ENCODE measurements at places on chromosomes 12 and 14.

DNA sequence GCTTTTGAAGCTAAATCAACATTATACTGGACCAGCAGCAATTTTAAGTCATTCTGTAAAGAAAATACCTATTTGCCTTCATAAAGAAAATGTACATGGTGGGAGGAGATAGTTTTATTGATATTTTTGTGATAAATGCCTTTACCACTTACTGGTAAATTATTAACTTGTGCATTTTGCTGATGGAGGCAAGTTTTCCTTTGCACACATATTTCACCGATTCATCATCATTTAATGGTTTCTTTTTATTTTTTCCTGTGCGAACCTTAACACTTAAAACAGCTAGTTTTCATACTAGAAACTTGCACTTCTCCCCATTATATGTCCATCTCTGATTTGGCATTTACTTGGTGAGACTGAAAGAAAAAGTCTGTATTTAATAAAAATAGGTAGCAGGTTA is 239.3 kb downstream of the TRHDE start:
- no peak for DNase-seq

DNA sequence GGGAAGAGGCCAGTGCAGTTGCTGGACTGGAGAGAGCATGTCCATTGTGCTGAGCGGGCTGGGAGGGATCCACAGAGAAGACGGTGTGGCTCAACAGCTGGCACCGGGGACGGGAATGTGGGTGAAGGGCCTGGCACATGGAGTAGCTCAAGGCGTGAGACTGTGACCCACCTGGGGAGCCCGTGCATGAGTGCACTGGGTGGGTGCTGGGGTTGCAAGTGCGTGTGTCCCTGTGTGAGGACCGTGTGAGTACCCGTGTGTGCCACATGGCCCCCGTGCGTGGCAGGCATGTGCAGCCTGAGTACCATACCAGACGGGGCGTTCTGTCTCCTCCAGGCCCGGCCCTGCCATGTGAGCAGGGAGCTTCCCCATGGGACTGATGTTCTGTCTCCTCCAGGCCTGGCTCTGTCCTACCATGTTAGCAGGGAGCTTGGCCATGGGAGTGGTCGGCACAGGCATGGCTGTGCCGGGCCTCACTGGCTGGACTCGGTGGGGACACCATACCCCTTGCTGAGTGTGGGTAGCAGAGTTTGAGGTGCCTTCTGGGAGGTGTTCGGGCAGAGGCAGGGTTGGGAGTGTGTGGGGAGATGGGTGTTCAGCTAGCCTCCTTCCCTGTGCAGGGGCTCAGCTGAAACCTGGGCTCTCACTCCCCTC is 234.4 kb downstream of the TMEM121 start:
- DNase-seq, result no peak

GRCh38 chr12:14884458-14884878 is 1.2 kb downstream of the MGP start:
- DNase-seq, result peak; percentile 72

DNA sequence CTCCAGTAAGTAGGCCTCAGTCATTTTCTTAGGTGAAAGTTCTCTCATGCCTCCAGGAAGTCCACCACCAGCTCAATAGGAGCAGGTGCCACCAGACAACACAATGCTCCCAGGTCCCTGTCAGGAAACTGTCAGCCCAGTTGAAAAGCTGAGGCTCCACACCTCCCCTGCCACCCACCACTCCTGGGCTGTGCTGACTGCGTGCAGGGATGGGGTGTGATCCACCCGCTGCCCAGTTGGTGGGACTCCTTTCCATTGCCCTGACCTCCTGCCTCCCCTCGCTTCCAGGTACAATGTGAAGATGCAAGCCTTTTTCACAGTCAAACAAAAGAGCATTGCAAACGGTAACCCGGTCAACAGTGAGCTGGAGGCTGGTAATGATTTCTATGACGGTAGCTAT is 64.8 kb upstream of the RIN3 start:
- DNase-seq, result no peak

DNA sequence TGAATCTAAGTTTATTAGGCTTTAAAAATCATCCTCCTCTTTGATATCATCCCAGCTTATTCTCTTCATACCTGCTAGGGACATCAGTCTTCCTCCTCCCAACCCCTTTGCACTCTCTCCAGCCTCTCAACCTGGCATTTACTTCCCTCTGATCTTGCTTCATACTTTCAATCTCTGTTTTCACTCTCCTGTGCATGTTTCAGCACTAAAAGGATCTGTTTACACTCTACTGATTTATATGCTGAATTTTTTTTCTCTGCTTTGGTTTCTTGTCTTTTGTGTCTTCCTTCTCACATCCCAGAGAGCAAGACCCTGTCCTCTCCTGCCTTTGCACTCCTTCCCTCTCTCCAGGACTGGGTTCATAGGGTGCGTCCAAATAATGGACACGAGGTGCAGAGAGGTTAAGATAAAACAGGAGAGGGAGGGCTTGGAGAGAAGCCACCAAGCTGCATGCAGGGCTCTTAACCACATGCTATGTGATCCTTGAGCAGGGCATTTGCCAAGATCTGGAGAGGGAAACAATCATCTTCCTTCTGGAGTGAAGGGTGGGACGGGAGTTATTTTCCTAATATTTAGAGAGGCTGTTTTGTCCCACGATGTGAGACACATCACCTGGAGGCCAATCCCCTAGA is 3.0 kb upstream of the CISTR start:
- no peak for DNase-seq

GRCh38 chr12:913919-914698 is 35.4 kb downstream of the RAD52 start:
- DNase-seq, result no peak

- no peak for DNase-seq
Measured at GRCh38 chr12:92096346-92097136, 49.1 kb downstream of the BTG1 start.

DNA sequence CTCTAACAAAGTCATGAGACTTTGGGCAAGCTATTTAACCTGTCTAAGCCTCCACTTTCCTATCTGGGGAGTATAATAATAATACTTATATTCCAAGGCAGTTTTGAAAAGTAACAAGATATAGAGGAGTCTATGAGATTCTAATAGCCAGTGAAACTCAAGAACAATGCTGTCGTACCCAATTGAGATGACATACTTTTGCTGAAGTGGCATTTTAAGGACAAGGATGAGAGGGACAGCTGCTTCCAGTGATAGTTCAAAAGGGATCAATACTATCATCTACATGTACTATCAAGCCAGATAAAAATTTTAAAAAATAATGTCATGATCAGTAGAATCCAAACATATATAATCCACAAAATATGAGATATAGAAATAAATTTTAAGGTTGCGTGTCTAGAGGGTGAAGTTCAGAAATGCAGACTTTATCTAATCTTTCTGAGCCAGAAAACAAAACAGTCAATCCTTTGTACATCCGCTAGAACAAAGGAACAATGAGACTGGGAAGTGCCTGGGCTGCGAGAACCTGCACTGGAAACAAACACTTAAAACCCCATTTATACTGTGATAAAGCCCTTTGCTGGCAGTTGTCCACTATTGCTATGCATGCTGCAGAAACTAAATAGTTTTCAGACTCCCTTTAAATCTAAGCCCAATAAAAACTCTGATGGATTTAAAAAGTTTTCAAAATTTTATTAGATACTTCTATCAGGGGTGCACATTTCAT is 38.6 kb downstream of the PTPRB start:
- no peak for DNase-seq

GRCh38 chr12:109961612-109962011 is 34.6 kb downstream of the GIT2 start:
- DNase-seq, result no peak

DNA sequence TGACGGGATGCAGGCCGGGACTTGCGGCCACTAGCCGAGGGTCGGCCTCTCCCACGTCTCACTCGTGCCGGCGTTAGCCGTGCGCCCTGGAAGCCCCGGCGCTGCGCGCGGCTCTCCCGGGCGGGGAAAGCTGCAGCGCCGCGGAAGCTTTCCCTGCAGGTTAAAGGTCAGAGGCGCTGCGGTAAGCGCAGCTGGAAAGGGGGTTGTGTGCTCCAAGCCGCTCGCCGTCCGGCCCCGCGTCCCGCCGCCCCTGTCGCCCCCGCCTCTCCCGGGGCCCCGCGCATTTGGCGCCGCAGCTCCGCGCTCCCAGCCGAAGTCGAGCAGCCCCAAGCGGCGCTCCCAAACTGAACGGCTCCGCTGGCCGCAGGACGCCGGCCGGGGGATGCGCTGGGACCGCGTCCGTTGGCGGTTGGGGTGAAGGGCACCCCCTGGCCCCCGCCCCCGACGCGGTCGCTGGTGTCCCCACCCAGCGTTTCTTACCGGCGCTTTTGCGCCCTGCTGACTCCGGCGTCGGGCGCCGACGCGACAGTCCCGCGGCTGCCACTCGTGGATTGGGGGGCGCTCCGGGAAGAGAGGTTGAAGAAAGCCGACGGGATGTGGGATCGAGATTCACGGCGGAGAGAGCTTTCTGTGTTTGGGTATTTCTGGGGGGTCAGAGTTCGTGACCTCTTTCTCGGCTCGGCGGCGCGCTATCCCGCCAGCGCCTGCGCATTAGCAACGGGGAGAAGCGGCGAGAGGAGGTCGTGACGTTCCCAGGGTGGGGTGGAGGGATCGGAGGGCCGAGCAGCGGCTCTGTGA is at the start of gene NR2C1:
Gene NR2C1, minus strand, starts transcription at position 719 of the 798 bp plus-strand sequence. CDS start 6,234 bp downstream, outside the sequence.
- DNase-seq, result peak; percentile 77

DNA sequence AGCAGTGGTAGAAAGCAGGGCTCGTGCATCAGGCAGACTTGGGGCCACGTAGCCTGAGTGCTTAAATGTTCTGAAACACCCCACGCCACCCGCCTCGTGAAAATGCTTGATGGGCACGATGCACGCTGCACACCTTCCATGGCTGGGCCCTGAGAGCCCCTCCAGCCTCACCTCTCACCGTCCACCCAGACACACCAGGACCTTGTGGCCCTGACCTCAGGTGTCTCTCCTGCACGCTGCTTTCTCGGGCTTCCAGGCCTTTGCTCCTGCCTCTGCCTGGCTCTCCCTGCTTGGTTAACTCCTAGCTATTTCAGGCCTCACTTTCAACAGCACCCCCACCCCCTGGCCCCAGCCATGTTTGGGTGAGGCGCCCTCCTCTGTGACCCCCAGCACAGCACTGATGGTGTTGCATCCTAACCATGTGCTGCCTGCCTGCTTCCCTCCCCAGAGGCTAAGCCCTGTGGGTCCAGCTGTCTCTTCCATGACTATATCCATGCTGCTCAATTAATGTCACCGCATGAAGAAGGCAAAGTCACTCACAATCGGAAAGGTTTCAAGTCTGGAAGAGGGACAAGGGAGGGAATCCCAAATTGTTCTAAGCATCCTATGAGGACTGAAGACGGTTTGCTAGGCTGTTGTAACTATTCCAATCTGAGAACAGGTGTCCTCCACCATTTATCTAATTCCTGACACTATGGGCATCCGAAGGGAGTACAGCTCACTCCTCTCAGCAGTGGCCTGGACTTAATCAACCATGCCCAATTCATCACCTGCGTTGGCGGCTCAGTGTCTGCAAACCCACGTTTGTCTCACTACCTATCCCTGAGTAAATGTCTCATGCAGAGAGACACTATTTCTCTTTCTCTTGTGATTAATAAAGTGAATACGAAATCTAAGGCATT is 82.2 kb downstream of the CCDC88C start:
- DNase-seq, result no peak

DNA sequence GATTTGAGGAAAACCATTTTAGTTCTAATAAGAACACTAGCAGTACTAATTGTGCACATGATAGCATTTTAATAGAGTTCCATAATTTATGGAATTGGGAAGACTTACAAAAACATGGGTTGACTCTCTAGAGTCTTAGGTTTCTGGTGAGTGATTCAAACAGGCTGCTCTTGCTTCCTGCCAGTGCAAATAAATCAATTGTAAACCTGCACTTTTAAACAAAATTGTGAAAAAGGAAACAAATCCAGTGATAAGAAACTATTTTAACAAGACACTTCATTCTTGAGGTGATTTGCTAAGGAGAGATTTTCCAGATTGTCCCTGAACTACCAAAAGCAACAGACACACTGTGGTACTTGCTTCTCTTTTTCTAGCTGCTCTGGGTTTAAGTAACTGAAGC is 112.2 kb downstream of the CACNA1C start:
- DNase-seq, result no peak

DNA sequence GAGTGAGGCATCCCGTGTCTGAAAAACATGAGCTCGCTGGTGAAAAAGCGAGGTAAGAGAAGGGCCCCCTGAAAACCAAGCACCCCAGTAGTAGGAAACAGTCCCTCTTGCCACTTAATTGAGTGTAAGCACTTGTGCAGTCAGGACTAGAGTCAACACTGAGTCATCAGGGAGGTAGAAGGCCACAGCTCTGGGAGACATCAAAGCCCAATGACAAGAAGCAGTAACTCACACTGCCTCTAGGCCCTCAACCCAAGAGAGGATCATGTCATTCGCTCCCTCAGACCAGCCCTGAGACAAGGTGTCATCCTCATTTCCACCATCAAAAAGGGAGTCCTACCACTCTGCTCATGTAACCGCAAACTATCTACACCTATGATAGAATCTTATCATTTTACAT is 17.8 kb downstream of the POMT2 start:
- no peak for DNase-seq

- no peak for DNase-seq
Measured at GRCh38 chr14:67387195-67387594, 24.8 kb downstream of the PLEK2 start.

DNA sequence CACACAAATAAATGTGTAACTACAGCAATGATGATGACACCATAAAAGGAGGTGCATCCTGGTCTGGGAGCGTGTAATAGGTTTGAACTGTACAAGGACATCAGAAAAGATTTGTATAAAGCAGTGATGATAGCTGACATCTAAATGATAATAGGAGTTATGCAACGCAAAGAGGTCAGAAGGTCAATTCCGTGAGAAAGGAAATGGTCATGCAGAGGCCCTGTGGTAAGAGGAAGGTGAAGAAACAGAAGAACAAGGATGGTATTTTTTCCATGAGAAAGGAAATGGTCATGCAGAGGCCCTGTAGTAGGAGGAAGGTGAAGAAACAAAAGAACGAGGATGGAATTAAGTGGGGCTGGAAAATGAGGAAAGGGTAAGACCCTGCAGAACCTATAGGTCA is 106.7 kb upstream of the TMPO start:
- DNase-seq, result no peak

GRCh38 chr12:2528001-2528400 is 266.8 kb upstream of the FKBP4 start:
- no peak for DNase-seq

- no peak for DNase-seq
Measured at GRCh38 chr12:100186071-100186470, 14.5 kb upstream of the ACTR6 start.

GRCh38 chr12:9760699-9761418 is at the start of gene CD69:
CD69 (minus strand) TSS chr12:9760901; CDS start chr12:9760820, 81 bp downstream.
- peak; percentile 61 for DNase-seq

GRCh38 chr12:72267974-72268373 is 4.2 kb upstream of the TRHDE start:
- no peak for DNase-seq

Data from stimulated activated CD8-positive, alpha-beta memory T cell treated with anti-CD3 and anti-CD28 coated beads, Interleukin-15, amount 100 ng/mL, for 1 hour (primary cell).